ENCODE measurements at places on chromosomes 4 and X.

DNA sequence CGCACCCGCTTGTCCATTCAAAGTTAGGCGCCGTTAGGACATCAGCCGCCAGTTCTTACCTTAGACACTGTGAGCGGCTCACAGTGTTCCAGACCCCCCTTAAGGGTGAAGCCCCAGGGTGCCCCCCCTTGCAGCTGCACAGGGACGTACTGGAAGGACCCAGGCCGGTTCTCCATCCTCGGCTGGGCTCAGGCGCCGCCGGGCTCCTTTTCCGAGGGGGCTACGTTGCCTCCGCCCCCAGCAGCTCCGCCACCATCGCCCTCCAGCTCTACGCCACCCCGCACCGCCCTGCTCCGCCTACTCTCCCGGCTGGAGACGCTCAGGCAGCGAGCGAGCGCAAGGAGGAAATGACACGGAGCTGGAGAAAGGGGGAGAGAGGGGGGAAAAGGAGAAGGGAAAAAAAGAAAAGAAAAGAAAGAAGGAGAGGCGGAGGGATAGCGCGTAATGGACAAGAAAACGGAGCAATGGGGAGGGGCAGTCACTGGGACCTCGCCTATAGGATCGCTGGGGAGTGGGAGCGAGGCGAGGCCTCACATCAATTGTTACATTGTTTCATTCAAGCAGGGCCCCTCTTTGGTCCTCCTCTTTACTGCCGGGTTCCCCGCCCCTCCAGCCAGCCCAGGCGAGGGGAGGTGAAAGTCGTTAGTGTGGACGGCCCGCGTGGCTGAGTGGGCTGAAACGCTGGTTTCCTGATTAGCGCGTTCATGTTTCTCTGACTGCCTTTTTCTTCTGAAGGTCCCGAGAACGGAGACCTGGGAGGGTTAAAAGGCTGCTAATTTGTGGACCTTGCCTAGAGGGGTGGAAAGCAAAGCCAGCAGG lies at the start of gene SHROOM4:
Gene SHROOM4 (minus strand): TSS at position 352 of the 819 bp plus-strand sequence. CDS start 176 bp downstream, at position 176.
- peak; percentile 82 for DNase-seq

- DNase-seq, result peak; percentile 59
Observed at GRCh38 chr4:74944354-74944793, 11.5 kb downstream of the PARM1 start.

- no peak for DNase-seq
Observed at GRCh38 chr4:153916273-153916755, 127.4 kb upstream of the SFRP2 start.

- no peak for DNase-seq
Observed at GRCh38 chr4:182578402-182578801, 335.2 kb downstream of the TENM3 start.

DNA sequence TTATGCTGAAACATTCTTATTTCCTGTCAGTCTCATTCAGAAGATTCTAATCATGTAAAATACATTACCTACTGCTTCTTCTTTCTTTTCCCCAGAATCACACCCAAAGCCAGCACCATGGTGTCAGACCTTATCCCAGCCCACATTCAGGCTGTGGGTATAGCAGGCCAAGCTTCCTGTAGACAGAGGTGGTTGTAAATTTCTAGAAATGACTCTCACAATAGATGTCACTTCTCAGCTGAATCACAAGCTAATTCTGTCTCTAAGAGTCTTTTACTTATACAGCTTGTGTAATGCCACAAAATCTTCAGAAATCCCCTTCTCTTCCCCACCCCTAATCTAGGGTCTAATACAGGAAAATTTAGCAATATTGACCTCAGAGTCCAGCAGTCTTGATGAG lies 239.6 kb downstream of the PARM1 start:
- DNase-seq, result no peak

- no peak for DNase-seq
Observed at GRCh38 chr4:78542373-78542772, 9.2 kb upstream of the ANXA3 start.

DNA sequence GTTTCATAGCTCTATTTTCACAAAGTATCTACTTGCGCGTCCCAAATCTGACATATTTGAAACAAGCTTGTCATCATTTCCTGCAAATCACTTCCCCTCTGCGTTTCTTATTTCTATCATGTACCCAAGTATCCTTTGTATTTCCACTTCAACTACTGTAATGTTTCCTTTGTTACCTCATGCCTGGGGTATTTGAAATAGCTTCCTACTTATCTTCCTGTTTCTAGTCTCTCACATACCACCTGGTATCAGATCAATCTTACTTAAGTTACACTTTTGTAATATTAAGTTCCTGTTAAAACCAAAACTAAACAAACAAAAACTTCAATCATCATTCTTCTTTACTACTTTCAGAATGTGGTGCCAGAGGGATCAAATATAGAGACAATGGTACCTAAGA lies 93.6 kb upstream of the SMAD1 start:
- no peak for DNase-seq

DNA sequence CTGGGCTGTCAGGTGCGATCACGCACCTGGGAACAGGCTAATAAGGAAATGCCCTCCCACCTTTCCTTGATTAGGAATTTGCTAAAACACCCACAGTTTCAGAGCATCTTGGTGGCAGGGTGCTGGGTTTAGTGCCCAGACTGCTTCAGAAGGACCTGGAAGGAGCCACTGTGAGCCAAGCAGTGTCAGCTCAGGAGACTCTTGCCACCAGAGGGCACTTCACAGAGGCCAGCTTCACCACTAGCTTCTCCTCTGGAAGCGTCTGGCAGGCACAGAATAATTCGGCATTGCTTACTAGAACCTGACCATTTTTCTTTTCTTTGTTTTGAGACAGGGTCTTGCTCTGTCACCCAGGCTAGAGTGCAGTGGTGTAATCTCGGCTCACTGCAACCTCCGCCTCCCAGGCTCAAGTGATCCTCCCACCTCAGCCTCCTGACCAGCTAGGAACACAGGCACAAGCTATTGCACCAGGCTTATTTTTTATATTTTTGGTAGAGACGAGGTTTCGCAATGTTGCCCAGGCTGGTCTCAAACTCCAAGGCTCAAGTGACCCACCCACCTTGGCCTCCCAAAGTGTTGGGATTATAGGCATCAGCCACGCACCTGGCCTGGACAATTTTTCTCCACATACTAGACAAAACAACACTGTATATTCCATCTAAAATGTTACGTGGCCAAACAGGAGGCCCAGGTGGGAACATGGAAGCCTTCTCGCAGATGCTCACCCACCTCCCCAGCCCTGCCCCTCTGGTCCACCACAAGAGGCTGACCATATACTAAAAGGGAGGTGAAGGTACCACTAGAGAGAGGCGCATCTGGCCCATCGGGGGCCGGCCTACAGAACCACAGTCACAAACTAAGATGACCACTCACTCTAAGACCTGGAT lies 14.1 kb downstream of the NOP14 start:
- DNase-seq, result no peak

DNA sequence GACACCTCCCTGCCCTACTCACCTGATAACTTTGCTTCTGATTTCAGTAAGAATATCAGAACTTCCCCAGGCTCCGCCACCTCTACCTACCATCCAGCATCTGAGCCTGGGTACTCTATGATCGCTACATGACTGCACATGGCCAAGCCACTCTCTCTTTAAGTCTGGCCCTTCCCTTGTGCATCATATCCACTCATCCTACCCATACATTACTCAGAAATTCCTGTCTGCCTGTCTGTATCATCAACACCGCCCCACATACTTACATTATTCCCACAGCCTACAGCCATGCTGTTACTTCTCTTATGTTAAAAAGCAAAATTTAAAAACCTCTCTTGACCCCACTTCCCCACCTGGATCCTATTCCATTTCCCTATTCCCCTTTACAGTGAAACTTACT lies 84.7 kb downstream of the SCD5 start:
- DNase-seq, result no peak

GRCh38 chrX:88991583-88992132 lies 244.6 kb downstream of the CPXCR1 start:
- DNase-seq, result no peak

- no peak for DNase-seq
Observed at GRCh38 chr4:36006226-36006625, 238.1 kb downstream of the ARAP2 start.

GRCh38 chr4:61336488-61336887 lies 136.4 kb downstream of the ADGRL3 start:
- DNase-seq, result no peak

GRCh38 chrX:7746856-7747255 lies 96.1 kb upstream of the VCX start:
- DNase-seq, result no peak

- no peak for DNase-seq
Observed at GRCh38 chrX:129784371-129784770, 4.6 kb downstream of the SASH3 start.

DNA sequence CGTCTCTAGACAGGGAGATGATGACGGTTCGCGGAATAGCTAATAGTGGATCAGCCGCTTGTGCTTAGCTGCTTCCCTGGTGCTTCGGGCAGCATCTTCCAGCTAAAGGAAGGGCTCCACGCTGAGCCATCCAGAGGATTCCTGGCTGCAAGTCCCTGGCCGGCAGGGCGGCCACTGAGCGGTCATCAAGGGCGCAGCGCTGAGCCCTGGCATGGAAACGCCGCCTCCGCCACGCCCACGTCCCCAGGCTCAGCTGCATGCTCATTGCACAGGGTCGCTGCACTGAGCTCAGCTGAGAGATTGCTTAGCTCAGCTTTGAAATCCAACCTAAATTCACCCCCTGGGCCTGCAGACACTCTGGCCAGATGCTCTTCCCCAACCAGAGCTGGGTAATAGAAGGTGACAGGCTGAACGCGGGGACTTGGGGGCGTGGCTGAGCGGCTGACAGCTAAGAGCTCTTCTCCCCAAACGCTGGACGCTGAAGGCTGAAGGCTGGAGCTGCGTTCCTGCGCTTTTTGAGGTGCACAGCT lies 118.2 kb upstream of the KIT start:
- DNase-seq, result peak; percentile 75

DNA sequence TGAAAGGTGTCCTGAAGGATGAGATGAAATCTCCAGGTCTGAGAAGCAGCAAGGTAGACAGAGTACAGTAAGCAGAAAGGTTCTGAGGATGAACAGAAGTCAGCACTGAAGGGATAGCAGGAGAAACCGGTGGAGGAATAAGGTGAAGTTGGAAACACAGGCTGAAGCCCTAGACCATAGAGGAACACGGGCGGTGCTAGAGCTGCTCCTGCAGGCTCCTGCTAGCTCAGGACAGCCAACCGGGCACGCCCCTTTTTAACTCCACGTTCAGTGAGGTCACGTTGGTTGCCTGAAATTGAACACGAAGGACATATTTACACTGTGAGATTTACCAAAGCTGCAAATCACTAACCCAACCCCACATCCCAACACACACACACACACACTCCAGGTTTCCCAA lies 1886.4 kb upstream of the AGA start:
- no peak for DNase-seq

DNA sequence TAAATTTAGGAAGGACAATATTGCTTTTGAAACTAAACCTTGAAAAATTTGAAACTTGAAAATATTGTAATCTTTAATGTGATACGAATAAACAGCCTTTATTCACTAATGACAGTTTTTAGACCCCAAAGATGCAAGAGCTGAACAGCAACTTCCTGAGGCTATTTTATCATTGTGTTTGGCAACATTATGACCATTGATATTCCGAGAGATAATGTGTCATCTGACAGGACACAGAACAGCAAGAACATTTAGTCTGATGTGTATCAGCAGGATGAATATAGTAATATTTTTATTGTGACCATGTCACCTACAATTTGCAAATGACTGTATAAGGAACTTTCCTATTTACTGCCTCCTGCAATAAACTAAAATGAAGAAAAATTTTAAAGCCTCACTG lies 316.0 kb downstream of the ADAM29 start:
- DNase-seq, result no peak
